ENCODE measurements at places on chromosomes 12 and 14. TPM values are rescaled to one million over a fixed set of nuclear protein-coding genes. Genes with fewer than 3 reads are reported as not detected.

GRCh38 chr14:87601036-87601435 is 391.9 kb downstream of the GALC start:
- no peak for DNase-seq

The TSHR gene
- total RNA-seq = not detected

DNA sequence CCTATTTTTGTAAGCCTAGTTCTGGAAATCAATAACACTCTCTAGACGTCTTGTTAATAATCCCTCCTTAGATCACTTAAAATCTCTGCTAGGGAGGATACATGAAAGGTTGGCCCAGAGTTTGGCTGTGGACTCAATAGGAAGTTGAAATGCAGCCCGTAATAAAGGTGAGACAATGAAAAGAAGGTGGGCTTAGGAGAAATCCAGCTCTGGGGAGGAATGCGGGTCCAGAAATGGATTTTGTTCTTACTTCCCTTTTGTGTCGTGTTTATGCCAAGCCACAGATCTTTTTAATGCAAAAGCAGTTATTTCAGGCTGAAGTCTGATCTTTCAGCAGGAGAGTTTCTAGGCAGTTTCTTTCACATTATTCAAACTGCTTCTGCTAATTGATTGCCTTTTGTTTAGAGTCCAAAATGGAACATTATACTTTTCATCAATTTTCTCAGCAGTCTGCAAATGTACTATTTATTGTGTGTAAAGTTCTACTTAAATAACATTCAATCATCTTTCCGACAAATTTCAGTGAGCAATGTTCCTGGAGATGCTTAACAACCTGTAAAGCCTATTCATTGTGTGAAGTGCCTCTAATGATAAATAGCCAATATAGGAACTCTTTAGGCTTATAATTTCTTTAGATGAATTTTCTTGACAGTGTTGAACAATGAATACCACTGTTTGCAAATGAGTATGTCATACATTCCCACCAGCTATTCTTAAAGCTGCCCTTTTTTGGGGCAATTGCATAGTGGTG is 252.9 kb upstream of the KRR1 start:
- DNase-seq = no peak

DNA sequence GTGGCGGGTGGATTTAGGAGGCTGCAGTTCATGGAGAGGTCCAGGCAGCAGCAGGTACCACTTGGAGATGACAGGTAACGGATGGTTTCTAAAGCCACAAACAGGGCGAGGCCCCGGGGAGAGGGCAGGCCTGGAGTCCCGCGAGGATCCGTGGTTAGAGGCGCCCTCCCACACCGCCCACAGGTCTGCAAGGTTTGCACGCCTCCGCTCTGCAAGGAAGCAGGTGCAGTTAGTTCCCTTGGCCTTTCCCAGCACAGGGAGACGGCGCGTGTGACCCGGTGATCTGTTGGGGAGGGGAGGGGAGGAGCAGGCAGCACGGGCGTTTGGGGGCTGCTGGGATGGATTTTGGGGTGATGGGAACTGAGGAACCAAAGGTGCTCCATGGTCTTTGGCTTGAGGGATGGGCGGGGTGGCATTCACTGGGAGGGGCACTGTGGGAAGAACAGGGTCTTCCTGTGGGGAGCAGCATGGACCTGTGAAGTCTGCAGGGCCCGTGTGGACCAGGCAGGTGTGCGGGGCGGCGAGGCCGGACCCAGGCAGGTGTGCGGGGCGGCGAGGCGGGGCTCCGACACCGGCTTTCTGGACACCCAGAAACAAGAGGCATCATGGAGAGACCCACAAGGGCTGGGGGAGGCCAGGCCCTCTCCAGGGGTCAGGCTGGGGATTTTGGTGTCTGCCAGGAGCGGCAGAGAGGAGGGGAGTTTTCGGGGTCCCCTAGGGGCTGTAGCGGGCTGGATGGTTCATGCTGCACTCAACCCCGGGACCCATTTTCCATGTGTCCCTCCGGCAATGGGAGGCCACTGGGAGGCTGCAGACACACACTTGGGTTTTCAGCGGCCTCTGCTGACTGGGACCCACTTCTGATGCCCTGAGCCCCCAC is 29.1 kb downstream of the NOC4L start:
- DNase-seq = no peak

The TBK1 gene
- 26.1 TPM for total RNA-seq

The ASCL1 gene
- total RNA-seq = not detected

DNA sequence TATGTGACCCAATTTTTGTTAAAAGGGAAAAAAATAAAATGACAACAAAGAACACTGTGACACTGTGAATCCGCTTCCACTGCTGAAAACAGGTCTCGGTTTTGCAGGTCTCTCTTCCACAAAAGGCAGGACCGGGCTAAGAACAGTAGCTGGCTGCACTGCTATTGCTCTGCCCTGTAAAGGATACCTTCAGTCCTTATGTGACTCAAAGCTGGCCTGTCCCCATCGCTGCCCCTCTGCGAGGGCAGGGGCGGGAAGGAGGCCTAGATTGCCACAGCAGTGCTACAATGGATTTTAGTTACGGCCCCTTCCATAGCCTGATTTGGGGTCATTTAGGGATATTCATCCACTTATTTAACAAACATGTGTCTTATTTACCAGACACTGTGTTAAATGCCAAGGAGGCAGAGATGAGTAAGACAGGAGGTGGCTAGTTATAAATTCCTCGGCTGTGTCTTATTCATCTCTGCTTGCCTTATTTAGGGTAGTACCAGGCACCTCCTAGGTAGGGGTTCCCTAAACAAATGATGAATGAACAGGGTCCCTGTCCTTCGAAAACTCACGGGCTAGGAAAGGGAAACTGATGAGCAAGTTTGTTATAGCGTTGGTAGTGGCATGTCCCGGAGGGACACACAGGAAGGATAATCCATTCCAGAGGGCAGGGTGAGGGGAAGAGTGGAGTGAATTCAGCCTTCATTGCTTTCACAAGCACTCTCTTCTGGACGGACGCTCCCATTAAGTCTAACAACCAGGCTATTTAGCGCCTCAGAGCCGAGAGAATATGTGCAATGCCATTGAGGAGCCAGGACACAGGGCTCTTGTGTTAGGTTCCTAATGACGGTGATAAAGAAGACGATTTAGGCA is 73.3 kb downstream of the EID3 start:
- DNase-seq = no peak

GRCh38 chr14:24270537-24271133 is 762 bp downstream of the RABGGTA start:
- DNase-seq = no peak

Data from ureter (tissue), 1 donor.